ENCODE measurements at places on chromosomes 13 and 19.

- DNase-seq, result no peak
These were observed 6.3 kb upstream of the ADAMTS10 start for GRCh38 chr19:8616861-8617260.

GRCh38 chr13:110879482-110879881 lies 35.4 kb downstream of the ANKRD10 start:
- no peak for DNase-seq

- DNase-seq, result no peak
These were observed 117.1 kb upstream of the USP29 start for GRCh38 chr19:57002710-57003109.

- DNase-seq, result no peak
These were observed 11.4 kb downstream of the TEX26 start for GRCh38 chr13:30943881-30944280.

GRCh38 chr13:42614436-42615035 lies 40.6 kb downstream of the TNFSF11 start:
- no peak for DNase-seq

DNA sequence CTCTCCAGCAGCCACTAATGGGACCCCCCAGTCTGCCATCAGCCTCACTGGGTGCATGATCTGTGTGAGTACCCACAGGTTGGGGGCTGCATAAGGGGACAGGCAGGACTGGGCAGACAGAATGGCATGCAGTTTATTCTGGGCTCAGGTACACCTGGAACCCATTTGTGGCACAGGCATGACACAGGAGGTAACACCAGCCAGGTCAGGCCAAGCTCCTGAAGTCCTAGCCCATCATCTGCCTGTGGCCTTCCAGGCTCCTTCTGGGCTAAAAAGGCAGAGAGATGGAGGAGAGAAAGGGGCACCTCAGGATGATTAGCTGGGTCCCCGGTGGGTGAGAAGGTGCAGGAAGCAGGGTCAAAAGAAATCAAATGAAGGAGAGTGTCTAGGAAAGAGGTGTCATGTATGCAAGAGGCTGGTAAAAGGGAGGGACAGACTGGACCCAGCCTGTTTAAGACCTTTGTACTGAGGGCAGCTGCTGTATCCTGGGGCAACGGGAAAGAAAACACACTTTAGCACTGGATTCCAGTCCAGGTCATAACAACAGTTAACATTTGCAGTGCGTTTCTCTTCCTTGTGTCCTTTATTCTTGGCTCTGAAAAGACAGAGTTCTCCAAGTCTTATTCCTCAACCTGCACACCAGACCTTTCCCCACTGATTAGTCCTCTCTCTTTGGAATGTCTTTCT lies 20.2 kb upstream of the DGKH start:
- DNase-seq, result no peak

GRCh38 chr13:109403012-109403421 lies 383.4 kb downstream of the IRS2 start:
- no peak for DNase-seq

DNA sequence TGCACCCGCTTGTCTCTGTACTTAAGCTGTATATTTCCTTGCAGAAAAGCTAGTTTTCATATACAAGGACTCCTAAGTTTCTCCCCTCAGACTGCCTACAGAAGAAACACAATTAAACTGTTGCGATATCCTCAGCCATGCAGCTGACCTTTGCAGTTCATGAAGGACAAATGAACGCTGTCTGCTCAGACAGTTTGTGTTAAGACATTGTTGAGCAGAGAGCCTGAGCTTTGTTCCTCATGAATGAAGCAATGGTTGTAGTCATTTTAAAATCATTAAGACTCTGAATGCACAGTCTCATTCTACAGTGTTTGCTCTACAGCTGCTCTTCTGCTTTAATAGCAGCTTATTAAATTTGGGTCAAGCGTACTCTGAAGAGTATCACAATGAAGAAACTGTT lies 23.2 kb upstream of the MAB21L1 start:
- no peak for DNase-seq

DNA sequence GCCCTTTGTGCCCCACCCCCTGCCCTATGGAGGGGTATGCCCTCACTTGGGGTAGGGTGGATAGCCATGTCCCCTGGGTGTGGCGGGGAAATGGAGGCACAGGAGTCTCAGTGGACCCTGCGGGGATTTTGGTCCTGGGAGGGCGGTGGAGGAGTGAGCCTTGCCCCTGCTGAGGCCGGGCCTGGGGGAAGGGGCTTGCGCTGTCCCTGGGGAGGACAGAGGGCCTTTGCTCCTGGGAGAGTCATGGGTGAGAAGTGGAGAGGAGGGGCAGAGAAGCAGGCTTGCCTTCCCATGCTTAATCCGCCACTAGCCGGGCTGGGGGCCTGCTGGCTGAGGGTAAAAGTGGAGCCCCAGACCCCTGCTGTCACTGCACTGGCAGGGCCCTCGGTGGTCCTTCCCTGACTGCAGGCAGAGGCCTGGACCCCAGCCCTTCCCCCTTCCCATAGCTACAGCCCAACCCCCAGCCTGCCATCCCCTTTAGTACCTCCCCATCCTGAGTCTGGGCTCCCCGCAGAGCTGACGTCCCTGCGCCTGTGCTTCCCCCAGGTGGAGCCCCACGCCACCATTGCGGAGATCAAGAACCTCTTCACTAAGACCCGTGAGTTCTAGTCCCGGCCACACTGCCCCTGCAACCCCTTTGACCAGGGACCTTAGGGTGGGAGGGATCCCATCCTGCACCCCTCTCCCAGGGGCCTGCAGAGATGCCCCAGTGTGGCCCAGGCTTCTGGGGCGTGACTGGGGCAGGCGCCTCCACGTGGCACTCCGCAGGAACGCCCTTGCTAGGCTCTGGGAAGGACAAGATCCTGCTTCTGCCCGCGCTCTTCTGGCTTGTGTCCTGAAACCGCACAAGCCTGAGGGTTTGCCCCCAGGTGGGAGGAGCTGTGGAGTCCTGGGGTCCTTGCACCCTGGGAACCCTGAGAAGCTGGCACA lies 8.9 kb downstream of the NDUFB7 start:
- no peak for DNase-seq

DNA sequence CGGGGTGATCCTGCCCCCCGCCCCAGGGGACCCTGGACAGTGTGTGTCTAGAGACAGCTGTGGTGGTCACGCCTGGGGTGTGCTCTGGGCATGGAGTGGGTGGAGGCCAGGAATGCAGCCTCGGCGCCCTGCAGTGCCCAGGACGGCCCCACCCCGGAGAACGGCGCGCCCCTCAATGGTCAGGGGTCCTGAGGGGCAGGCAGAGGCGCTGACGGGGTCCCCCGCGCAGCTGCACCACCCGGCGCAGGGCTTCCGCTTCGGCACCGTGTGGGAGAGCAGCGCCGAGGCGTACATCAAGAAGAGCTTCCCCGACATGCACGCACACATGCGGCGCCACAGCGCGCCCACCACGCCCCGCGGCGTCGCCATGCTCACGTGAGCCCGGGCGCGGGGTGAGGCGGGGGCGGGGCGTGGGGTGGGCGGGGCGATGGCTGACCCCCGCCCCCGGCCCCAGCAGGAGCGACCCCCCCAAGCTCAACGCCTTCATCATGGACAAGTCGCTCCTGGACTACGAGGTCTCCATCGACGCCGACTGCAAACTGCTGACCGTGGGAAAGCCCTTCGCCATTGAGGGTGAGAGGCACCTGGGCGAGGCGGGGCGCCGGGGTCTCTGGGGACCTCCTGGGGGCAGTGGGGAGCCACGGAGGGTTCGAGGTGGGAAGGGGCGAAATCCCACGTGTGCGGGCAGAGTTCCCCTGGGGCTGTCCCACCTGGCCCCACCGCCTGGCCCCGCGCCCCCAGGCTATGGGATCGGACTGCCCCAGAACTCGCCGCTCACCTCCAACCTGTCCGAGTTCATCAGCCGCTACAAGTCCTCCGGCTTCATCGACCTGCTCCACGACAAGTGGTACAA lies 7.4 kb downstream of the GRIN3B start:
- no peak for DNase-seq

DNA sequence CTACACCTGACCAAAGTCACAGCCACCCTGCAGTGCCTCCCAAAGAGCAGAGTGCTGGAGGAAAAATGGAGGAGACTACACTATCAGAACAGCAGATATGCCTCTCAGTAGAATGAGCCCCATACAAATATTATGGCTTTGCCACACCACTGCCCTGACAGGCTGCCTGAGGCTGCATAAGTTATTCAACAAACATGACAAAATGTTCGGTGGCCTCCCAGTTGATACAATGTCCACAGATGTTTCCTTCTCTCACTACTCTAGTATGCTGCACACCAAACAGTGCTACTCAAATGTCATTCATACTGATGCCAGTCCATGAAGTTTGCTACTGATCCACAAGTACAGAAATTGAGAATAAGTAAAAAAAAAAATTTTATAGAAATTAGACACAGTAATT lies 41.0 kb downstream of the N4BP2L2 start:
- no peak for DNase-seq

GRCh38 chr13:79604752-79605151 lies 123.8 kb downstream of the NDFIP2 start:
- no peak for DNase-seq

DNA sequence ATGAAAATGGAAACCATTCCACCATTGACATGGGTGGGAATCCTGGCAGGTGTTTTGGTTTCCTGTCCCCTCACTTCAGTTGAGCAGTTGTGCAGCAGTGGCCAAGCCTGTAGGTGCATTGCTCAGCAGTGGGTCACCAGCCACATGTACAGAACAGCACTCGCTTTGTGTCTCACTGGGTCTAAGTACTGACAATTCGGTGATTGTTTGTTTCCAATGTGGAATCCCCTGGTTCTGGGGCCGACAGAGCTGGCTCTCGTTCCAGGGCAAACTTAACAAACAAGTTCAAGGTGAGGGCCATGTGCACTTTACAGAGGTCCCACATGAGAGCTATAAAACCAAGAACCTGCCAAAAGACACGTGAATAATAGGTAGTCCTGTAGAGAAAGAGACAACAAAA lies 54.1 kb upstream of the SPATA13 start:
- no peak for DNase-seq

DNA sequence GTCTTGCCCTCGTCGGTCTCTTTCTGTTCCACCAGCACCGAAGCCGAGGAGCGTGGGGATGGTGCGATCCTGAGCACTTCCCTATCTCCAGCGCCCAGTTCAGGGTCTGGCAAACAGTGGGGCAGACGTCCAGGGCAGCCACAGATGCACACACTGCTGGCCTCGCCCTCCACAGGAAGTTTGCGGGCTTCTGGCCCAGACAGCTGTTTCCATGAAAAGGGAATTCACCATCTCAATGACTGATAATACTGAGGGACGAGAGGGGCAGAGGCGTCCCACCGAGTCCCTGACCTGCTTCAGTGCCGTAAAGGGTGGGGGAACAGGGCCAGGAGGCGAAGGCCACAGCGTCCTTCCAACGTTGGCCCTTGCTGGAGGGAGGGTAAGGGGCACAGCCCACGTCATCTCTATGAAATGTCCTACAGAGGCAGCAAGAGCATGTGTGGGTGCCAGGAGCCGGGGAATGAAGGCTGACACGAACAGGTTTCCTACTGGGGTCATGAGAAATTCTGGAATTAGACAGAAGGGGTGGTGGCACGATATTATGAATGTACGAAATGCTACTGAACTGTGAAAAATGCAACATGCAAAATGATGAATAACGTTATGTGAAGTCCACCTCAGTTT lies 19.5 kb downstream of the SHC2 start:
- no peak for DNase-seq

DNA sequence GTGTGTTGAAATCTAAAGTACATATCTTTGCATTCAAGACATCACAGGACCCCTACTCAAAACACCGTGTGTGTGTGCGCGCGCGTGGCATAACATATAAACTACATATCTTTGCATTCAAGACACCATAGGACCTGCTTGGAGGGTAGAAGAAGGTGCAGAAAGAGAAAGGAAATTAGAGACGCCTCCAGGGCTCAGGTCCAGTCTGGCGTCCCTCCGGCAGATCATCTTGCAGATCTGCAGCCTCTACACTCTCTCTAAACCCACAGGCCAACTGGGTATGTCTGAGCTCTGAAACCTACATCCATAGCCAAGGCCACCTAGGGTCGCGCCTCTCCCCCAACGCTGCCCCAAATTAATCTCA lies 659 bp upstream of the PAFAH1B3 start:
- no peak for DNase-seq

GRCh38 chr13:112574834-112575613 lies 12.9 kb downstream of the TUBGCP3 start:
- no peak for DNase-seq

DNA sequence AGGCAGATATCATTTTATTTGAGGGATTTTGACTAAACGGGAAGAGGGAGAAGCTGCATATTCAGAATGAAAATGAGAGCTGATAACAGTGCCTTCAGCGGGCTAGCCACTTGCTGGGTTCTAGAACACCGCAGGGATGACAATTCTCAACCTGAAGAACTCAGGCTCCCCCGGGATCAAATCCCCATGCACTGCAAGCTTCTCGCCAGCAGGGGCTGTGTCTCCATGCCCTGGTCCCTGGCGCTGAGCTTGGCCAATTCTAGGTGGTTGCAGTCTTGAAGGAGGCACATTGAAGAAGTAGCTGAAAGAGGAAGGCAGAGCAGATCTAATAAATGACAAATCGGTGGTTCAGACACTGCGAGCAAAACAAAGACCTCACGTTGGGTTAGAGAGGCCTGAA lies 128.7 kb downstream of the UQCRFS1 start:
- no peak for DNase-seq

All from D721Med (cell line).